ENCODE measurements at places on chromosomes 11 and 22.

GRCh38 chr11:2549876-2550605, 105.2 kb downstream of the KCNQ1 start:
- no peak for DNase-seq

DNA sequence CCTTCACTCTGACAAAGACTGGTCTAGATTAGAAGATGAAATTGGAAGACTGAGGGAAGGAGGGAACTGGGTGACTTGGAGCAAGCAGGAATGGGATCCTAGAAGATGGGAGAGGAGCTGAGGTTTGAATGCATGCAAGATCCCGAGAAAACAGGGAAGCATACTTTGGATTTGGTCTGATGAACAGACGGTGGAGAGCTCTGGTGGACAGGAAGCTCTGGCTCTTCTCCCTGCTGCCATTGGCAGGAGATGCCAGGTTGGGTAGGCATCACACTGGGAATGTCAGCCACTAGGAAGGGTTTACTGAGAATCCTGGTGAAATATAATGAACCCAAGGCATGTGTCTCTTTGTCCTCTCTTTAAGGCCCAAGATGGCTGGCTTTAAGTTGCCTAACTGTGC, 16.5 kb downstream of the NAV2 start:
- DNase-seq: no peak

- DNase-seq: no peak
Observed at GRCh38 chr11:20109731-20110445, 50.4 kb downstream of the DBX1 start.

DNA sequence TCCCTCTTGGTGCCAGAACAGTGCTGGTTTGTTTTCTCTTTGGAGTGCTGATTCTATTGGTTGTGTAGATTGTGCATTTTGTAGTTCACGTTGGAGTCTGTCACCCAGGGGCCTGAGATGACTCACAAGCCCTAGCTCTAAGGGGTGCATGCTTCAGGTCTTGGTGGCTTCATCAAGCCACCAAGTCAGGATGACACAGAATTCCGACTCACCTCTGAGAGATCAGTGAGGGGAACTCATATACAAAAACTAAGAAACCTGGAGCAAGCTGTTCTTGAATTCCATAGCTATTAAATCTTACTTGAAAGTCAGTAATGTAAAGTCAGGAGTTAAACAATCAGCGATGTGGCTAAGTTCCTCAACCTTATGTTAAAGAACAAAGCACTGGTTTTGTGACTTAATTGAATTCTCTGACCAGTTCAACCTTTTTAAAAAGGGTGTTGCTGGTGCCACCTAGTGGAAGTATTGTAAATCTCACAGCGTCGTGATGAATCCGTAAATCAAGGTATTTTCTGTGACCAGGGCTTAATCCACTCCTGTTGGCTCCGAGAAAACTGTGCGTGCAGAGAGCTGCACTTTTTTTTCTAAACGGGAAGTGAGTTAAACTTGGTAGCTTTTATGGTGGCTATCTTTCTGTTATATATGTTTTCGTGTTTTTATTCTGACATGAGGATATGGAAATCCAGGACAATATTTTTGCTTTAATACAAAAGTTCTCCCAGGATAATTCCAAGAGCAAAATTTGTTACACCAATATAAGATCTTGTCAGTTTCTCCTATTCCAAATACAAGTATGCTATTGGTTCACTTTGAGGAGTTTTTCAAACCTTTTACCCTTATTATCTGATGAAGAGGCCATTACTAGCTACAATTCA, 14.6 kb downstream of the MMP13 start:
- peak; percentile 32 for DNase-seq

GRCh38 chr22:46735747-46736608, 2.1 kb downstream of the CERK start:
- no peak for DNase-seq

DNA sequence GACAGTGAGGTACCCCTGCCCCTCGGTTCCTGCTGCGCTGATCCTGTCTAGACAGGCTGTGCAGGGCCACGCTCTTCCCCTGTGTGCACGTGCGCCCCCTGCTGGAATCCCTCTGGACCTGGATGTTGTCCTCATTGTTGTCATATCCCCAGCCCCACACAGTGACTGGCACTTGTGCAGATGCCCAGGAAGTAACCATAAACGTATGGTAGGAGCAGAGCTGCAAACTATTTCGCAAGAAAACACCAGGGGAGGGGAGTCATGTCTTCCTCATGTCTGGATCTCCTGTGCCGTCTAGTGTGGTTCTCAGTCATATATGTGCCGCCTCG, 114.7 kb downstream of the CRYBB2 start:
- DNase-seq: peak; percentile 5

DNA sequence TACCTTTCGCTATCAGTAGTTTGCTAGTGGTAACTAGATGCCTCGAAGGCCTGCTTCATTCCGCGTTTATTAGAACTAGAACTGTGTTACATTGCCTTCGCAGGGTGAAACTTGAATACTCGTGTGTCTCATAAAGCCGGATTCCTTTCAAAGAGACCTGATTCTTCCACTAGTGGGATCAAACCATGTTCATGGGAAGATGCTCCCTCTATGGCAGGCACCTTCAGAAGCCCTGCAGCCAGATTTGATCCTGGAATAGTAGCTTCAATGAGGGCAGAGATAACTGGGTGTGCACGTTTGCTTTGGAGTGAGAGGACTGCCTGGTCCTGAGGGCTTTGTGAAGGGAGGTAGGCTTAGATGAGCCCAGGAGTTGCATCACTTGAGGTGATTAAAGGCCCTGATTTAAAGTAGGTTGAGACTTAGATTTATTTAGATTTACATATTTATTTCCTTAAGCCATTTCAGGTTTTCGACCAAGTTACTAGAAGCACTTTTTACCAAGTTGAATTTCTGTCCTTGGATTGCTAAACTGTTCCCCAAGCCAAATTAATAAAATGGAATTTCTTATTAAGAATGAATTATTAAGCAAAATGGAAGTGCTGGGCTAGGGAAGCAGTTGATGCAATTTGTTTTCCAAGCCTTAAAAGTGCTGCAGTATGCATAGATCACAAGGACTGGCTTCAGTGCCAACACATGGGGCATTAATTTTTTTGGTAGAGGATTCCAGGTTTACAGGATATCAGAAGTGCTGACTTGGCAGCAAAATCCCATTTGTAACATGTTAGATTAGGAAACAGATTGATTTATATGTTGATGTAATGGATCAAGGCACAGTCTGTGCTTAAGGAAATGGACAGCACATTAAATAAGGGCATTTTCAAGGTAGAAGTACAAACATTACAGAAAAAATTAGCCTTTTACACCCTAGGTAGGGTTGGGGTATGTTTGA, 32.9 kb downstream of the APLP2 start:
- no peak for DNase-seq

DNA sequence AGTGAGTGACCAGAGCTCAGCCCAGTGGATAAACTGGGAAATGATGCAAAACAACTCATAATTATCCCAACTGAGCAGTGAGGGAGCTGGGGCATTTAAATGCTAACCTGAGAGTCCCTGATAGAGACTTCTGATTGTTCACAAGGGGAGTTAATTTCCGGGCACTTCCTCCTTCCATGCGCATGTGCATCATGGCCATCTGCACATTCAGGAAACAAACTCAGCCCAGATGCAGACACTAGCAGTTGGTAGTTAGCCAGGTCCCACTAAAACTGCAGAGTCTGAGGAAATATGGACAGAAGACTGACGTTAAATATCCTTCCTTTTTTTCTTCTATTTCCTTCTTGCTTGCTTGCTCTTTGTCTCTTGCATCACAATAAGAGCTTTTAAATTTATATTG, 852.1 kb upstream of the LRRC4C start:
- no peak for DNase-seq

GRCh38 chr11:21428796-21429195, 759.4 kb downstream of the NELL1 start:
- no peak for DNase-seq

- no peak for DNase-seq
Observed at GRCh38 chr22:29605527-29605850, 2.1 kb downstream of the NF2 start.

DNA sequence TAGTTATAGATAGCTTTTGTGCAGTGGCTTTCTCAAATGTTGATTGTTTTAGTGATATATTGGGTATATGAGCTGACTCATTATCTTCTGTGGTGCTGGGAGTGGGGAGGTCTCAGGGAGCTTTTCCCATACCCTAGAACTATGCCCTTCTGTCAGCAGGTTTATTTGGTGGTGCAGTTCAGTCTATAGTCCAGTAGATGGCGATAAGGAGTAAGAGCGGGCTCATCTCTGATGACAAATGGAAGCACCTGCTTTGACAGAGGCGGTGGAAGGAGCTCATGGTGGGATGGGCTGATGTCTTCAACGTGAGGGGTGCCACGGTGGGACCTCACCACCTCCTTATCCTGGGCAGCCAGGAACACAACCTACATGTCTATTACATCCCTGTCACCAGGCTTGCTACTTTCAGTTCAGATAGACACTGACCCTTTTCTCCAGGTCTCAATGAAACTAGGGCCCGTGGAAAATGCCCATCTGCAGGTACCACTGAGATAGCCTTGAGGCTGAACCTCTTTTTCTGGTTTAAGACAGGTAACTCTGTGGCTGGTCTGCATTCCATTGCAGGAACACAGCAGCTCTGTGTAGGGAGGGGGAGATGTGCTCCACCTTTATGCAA, 13.0 kb upstream of the OR6A2 start:
- peak; percentile 9 for DNase-seq

DNA sequence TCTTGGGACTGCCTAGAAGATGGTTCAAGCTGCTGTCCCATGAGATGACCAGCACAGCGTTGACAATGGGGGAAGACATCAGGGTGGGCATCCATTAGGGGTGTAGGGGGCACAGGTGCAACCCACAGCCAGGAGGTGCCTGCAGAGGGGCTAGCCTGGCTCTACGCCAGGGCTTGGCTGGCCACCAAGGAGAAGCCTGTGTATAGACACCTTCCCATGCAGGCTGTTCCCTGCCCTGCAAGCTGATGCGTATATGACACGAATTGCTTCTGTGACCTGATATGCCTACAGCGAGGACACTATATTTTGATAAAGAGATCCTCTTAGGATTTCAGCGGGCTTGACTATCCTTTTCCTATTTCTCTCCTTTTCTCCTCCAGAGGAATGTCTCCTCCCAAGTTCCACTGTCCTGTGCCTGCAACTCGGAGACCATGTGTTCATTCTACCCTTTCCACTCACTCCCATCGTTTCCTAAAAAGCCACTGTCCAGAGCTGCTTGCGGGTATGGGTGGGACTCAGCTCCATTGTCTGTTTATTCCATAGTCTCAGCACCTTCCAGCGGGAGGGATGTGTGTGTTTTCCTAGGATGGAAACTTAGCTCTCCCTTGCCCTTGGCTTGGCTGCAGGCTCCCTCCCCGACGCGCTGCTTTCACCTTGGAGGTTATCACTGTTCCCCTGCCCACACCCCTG, 56.1 kb downstream of the ST14 start:
- DNase-seq: no peak

- no peak for DNase-seq
Observed at GRCh38 chr11:77776455-77776854, 44.1 kb downstream of the RSF1 start.
